ENCODE measurements at places on chromosomes 16 and 17.

DNA sequence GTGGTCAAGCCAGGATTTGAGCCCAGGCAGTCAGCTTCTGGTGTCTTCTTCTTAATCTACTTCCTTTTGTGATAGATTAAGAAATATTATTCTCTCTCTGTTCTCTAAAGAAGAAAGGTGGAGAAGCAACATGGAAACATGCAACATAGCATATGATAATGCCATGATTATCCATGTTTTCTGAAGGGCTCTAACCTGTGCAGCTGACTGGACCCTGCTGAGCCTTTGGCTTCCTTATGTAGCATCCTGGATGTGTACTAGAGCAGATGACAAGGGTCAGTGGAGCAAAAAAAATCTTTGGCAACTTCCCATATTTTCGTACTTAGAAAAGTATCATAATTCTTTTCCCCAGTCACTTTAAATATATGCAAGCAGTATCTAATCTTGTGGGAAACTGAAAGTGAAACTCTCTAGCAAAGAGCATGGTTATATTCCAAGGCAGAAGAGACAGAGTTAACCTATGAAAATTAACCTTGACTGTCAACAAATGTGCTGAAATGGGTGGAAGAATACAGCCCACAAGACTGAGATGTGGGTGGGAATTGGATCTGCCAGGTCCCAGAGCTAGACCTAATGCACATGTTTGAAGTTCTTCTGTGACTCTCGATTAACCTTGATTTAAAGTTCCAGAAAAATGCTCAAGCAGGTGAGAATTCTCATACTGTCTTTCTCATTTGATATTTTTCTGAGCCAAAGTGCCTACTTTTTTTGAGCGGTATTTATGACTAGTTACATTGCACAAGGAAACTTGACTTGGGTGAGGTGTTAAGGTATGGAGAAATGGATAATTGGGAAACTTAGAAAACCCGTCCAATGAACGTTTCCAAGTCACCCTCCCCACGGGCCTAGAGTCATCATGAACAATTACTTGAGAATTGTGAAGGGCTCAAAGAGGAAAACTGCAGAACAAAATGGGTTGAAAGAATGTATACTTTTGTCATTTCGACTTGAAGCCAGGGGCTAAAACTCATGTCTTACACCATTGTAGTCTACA lies 248.6 kb downstream of the FTO start:
- DNase-seq = no peak

DNA sequence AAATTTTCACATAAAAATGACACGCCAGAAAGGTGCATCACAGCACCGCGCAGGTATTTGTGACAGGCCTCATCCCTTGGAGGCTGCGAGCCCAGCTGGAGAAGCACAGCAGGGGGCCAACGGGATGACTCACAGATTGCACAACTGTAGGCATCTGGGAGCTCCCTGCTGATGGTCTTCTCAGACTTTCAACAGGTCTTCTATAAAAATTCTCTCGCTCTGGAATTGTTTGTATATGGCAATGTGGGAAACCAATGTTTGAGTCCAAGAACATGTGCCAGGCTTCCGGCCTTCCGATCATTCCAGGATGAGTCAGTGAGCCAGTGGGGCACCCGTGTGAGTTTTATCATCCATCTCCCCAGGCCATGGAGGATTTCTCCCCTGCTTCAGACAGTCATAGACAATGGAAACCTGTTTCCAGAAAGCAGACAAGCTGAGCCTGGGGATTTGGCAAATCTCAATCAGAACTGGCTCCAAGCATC lies 24.1 kb upstream of the ADORA2B start:
- peak; percentile 89 for DNase-seq

GRCh38 chr16:78894886-78895285 lies 705.7 kb downstream of the MAF start:
- no peak for DNase-seq

DNA sequence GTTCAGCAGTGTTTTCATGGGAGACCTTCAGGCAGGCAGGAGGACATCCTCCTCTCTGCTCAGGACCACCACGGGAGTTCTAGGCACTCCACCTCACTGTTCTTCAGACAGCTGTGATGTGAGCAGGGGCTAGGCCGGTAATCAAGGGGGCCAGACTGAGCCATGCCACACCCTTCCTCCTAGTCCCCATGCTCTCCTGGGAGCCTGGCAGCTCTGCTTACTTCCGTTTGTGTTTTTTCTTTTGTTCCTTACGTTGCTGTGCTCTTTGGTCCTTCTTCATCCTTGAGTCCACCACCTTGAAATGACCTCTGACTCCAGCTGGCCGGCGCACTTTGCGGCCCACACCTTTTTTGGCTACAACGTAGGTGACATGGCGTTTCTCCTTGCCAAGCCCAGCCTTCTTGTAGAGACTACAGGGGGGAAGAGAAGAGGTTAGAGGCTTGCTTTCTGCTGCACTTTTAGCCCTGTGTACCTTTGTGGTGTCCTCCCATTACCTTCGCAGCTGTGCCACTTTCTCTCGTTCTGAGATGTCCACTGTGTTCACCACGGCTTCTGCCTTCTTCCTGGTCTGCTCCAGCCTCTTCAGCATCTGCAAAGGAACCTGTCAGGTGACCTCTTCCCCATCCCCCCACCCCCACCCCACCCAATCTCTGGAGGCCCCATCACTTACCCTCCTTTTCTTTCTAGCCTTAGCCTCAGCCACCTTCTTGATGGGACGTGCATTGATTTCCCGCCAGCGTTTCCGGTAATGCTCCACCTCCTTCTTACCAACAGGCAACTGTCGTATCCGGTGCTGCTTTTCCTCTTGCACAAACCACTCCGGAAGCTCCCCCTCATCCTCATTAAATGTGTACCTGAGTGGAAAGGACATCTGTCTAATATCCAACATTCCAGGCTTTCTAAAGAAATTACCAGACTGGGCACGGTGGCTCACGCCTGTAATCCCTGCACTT lies 7.4 kb upstream of the PSMC5 start:
- no peak for DNase-seq
